Activated CD4-positive, alpha-beta T cell treated with anti-CD3 and anti-CD28 coated beads, Interleukin-10, Interleukin-2, amounts not matched to agents 100 ng/mL and 50 ng/mL, durations not matched to agents 16 hours and 8 hours (primary cell): ENCODE measurements at places on chromosomes 12 and 14.

GRCh38 chr12:26292596-26292995 lies 97.2 kb downstream of the SSPN start:
- no peak for DNase-seq

DNA sequence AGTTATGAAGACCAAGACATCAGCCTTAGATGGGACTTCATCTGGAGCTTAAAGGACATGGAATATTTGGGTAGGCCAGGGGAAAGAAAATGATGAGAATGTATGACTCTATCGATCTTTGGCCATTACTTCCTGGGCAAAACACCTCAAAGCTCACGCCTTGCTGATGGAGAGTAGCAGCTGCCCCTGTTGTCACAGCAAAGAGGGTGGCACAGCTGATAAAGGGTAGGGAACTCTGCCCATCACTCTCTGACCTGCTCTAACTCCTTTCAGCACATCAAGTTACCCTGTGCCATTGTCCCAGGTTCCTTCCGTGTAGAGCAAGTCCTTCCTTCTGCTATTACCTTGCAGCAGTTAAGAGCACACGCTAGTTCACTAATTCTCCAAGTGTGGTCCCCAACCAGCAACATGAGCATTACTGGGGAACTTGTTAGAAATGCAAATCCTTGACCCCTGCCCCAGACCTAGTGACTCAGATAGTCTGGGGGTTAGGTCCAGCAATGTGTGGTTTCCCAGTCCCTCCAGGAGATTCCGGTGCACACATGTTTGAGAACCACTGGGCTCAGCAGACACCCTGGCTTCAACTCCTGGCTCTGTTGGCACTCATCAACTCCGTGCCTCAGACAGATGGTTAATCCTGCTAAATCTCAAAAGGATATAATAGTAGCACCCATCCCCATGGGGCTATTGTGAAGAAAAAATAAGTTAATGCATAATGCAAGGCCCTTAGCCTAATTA lies 93.7 kb upstream of the EEA1 start:
- DNase-seq = no peak

DNA sequence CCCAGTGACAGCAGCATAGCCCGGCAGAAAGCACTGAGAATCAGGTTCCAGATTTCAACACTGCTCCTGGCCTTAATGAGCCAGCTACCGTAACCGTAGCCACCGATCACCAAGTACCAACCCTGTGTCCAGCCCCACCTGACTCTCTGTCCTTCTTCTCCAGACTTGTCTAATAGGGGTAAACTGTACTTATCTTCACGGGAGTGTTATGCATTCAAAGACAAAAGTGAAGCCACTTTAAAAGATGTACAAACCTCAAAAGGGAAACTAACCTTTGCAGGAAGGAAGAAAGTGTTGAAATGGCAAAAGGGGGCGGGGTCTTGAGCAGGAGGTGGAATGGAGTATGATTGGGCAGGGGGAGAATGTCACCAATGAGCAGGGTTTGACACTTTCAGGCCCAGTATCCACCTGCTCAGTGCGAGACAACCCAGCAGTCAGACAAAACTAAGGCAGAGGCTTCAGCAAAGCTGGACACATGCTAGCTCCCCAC lies 226.1 kb downstream of the CHST11 start:
- DNase-seq = peak; percentile 93

DNA sequence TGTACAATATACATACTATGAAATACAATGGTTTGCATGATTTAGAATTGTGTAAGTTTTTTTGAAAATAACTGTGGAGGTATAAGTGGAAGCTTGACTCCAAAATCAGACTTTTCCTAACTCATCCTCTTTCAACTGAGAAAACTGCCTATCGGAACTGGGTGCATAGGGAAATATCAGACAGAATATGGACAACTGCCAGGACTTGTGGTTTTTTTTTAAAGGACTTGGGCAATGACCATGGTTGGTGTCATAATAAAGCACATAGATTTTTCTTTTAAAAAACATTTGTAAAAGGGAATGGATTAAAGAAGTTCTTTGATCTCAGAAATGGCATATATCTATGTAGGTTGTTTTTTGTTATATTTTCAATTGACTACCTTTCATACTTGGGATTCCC lies 53.3 kb upstream of the LRRK2 start:
- DNase-seq = no peak

- no peak for DNase-seq
Measured at GRCh38 chr12:106980944-106981343, 6.0 kb downstream of the MTERF2 start.

DNA sequence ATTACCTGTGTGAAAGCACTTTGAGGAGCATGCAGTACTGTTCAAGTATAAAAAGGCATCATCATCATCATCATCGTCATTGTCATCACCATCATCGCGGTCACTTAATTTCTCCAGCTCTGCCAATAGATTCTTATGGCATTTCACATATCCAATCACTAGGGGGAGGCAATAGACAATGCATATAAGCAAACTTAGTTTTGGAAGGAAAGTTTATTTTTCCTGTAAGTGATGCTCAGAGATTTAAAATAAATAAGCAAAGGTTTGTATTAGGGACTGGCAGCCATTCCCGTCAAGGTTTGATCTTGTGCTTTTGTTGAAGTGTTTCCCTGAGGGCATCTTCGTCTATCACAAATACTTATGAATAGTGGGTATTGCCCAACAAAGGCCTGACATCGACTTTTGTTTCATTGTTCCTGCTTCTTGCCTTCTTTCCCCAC lies 127.4 kb downstream of the KTN1 start:
- peak; percentile 7 for DNase-seq

- DNase-seq = no peak
Measured at GRCh38 chr12:104683831-104684503, 227.2 kb downstream of the CHST11 start.

- no peak for DNase-seq
Measured at GRCh38 chr12:50551866-50552265, 47.1 kb downstream of the DIP2B start.

GRCh38 chr12:124626971-124627411 lies 59.6 kb upstream of the NCOR2 start:
- DNase-seq = no peak

- DNase-seq = peak; percentile 94
Measured at GRCh38 chr12:22409377-22410164, 75.1 kb upstream of the ST8SIA1 start.

GRCh38 chr14:44494137-44494536 lies 12.9 kb downstream of the FSCB start:
- no peak for DNase-seq

- peak; percentile 59 for DNase-seq
Measured at GRCh38 chr14:50087341-50088116, 28.8 kb downstream of the VCPKMT start.

- peak; percentile 10 for DNase-seq
Measured at GRCh38 chr12:65823513-65824375, 539 bp upstream of the HMGA2 start.

DNA sequence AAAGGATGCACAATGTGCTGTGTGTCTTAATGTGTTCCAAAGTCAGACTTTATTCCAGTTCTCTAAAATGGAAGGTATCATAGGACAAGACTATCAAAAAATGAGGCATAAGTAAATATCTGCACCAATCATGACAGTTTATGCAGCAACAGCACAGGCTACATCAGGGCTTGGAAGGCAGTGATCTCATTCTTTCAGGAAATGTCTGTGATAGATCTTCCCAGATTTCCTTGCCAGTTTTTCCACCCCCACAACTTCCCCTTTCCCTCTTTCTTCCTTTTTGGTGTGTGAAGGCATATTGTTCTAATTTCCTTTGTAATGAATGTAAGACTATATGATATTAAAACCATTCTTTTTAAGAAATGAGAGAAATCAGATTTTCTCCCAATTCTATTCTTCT lies 326.7 kb downstream of the ATP23 start:
- no peak for DNase-seq

- DNase-seq = peak; percentile 26
Measured at GRCh38 chr12:6604259-6605029, 2.7 kb downstream of the CHD4 start.

GRCh38 chr12:57372233-57372632 lies 58.6 kb downstream of the R3HDM2 start:
- DNase-seq = no peak

- DNase-seq = no peak
Measured at GRCh38 chr12:107032266-107032665, 45.3 kb upstream of the MTERF2 start.

DNA sequence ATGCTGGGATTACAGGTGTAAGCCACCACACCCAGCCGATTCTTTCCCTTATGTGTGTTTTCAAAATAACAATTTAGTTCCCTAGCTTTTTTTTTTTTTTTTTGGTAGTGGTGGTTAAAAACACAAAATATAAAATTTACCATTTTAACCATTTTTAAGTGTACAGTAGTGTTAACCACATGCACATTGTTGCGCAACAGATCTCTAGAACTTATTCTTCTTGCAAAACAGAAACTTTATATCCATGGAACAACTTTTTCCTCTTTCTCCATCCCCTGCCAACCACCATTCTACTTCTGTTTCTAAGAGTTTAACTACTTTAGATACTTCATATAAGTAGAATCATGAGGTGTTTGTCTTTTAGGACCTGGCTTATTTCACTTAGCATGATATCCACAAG lies 1.1 kb upstream of the NDUFA12 start:
- DNase-seq = no peak

DNA sequence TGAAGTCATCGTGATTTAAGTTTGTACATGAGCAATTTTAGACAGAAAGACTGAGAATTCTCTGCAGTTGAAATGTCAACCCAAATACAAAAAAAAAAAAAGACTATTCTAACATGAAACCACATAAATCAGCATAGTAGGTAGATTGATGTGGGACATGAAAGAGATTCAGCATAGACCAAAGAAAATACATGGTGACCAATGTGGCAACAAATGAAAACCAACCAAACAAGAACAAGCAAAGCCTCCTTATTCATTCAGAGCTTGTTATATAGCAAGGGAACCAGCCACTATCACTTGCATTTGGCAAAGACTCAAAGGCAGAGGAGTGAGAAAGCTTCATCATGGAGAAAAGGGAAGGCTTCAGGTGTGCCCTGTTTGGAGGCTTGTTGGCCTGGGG lies 144.4 kb upstream of the TMPO start:
- no peak for DNase-seq

- no peak for DNase-seq
Measured at GRCh38 chr12:93708952-93709351, 31.8 kb downstream of the CRADD start.

- no peak for DNase-seq
Measured at GRCh38 chr12:108119126-108119973, 9.7 kb upstream of the WSCD2 start.

GRCh38 chr12:128458301-128458974 lies 191.5 kb downstream of the TMEM132C start:
- no peak for DNase-seq

GRCh38 chr14:92687681-92688433 lies 60.6 kb downstream of the LGMN start:
- no peak for DNase-seq

DNA sequence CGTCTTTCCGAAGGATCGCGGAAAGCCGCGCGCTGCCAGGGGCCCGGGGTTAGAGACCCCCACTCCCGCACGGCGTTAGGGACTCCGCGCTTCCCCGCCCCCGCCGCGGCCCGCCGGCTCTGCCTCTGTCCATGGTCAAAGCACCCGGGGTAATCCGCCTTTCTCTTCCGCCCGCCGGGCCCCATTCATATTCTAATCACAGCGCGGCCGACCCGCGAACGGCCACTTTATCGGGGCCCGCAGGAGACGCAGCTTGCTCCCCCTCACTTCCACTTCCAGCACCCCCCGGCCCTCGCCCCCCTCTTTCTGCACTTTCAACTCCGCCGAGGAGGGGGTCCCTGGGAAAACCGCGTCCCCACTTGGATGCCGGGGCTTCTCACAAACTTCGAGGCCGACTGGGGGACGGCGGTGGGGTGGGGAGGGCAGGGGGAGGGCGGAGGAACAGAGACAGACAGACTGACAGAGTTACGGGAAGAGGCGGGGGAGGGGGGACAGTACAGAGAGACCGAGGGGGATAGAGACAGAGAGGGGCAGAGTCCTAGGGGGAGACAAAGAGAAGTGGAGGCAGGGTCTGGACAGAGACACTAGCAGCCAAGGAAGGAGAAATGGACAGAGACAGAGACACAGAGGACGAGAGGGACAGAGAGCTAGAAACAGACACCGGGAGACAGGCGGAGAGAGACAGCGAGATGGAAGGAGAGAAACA lies 1.1 kb upstream of the RFX4 start:
- no peak for DNase-seq

- DNase-seq = no peak
Measured at GRCh38 chr14:66072190-66073084, 413.7 kb upstream of the CCDC196 start.

DNA sequence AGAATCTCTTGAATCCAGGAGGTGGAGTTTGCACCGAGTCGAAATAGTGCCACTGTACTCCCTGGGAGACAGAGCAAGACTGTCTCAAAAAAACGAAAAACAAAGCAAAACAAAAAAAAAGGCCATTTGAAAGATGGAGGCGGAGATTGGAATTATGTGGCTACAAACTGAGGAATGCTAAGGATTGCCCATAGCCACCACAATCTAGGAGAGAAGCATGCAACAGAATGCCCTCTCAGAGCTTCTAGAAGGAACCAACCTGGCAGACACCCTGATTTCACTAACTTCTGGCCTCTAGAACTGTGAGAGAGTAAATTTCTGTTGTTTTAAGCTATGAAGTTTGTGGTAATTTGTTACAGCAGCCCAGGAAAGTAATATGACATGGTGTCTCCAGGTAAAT lies 50.1 kb upstream of the LIMA1 start:
- DNase-seq = no peak

GRCh38 chr14:38554026-38554425 lies 298.1 kb upstream of the CLEC14A start:
- DNase-seq = no peak

- no peak for DNase-seq
Measured at GRCh38 chr12:47242426-47242825, 162.7 kb upstream of the AMIGO2 start.

DNA sequence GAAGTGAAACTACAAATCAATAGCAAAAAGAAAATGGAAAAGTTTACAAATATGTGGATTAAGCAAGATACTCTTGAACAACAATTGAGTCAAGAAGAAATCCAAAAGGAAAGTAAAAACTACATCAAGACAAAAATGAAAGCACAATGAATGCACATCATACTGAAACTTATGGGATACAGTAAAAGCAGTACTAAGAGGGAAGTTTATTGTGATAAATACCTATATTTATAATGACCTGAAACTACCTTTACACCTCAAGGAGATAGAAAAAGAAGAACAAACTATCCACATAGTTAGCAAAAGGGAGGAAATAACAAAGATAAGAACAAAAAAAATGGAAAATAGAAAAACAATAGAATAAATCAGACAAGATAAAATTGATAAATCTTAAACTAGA lies 375.0 kb downstream of the TRHDE start:
- DNase-seq = no peak
